Stimulated activated CD4-positive, alpha-beta T cell treated with anti-CD3 and anti-CD28 coated beads, Interleukin-1b, Interleukin-23, amount 100 ng/mL, for 48 hours (primary cell): ENCODE measurements at places on chromosomes 1 and 21.

- no peak for DNase-seq
These were observed 66.3 kb upstream of the COG2 start for GRCh38 chr1:230575886-230576500.

DNA sequence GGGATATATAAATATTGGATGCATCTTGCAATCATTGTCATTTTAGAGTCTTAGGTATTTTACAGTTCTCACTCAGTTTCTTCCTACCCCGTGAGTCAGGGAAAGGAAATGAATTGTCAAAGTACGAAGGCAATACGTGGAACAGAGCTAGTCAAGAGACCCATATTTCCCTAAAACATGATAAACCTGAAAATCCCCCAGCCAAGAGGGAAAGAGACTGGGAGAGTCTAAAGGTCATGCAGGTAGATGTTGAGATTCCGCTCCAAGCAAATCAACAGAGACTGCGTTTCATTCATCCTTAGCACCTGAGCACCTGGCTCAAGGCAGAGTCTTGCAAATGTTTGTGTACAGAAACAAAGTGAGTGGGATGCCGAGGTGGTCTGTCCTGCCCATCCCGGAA is 58.0 kb downstream of the SH3GLB1 start:
- no peak for DNase-seq

- no peak for DNase-seq
These were observed 139.4 kb downstream of the TPR start for GRCh38 chr1:186235696-186236095.

- no peak for DNase-seq
These were observed 170.7 kb downstream of the DHRS3 start for GRCh38 chr1:12447307-12447706.

- DNase-seq = no peak
These were observed 47.5 kb downstream of the KIF1B start for GRCh38 chr1:10257851-10258250.

- no peak for DNase-seq
These were observed 55.9 kb downstream of the BCAR3 start for GRCh38 chr1:93625582-93626327.

- no peak for DNase-seq
These were observed 9.5 kb downstream of the ATP6V1G3 start for GRCh38 chr1:198530953-198531352.

- DNase-seq = no peak
These were observed 26.2 kb downstream of the RSBN1 start for GRCh38 chr1:113786069-113786468.

DNA sequence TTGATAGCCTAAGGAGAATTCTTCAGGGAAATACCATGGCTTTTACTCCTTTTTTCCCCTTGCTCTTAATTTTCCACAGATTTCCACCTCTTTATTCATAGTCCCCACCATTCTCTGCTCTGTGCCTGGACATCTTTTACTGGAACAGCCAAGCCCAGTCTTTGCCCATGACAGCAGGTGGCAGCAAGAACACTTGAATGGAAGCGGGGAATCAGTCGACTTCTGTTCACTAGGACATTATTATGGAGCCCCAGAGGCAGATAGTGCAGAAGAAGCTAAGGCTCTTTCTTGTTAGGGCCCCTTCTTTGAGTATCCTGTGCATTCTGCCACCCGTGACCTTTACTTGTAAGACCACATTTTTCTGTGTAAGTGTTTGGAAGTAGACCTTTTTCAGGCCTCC is 6.3 kb downstream of the OR14I1 start:
- no peak for DNase-seq

DNA sequence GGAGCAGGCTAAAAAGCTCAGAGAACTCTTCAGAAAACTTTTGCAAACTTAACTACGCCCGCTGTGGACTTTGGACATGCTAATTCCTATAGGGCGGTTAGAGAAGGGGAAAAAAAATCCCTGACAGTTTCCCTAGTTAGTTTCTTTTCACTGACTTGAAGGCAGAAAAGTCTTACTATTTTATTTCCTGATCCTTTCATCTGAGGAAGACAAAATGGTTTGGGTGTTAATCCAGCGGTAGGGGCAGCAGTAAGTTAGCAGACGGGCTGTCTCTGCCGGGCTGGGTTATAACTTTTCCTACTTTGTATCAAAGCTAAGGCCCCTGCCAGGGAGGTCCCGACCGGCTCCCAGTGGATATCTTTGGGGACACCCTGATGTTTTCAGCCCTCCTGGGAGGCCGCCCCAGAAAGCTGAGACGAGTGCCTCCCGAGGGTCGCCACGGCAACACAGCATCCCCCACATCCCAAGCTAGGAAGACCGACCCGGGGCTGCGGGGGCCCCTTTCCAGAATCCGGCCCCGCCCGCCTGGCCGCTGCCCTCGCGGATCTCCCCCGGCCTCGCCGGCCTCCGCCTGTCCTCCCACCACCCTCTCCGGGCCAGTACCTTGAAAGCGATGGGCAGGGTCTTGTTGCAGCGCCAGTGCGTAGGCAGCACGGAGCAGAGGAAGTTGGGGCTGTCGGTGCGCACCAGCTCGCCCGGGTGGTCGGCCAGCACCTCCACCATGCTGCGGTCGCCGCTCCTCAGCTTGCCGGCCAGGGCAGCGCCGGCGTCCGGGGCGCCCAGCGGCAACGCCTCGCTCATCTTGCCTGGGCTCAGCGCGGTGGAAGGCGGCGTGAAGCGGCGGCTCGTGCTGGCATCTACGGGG is 162.6 kb downstream of the RUNX1 start:
- peak; percentile 28 for DNase-seq
